Activated CD4-positive, alpha-beta T cell treated with anti-CD3 and anti-CD28 coated beads for 4 hours (primary cell): ENCODE measurements at places on chromosomes 6 and 20.

DNA sequence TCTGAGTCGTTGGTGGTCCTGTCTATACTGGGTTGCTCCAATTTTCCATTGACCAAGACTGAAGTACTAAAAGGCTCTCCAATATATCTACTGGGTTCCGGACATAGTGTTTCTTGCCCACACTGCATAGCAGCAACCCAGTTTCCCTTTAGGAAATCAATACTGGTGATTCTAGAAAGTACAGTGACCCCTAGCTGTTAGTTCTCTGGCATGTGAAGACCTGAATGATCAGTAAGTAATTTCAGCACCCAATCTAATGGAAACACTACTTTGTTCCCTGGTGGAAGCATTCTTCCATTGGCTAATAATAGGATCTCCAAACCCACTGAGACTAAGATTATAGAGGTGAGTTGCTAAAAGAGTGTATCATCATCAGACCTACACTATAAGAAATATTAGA, 40.8 kb upstream of the STMND1 start:
- DNase-seq, result no peak

DNA sequence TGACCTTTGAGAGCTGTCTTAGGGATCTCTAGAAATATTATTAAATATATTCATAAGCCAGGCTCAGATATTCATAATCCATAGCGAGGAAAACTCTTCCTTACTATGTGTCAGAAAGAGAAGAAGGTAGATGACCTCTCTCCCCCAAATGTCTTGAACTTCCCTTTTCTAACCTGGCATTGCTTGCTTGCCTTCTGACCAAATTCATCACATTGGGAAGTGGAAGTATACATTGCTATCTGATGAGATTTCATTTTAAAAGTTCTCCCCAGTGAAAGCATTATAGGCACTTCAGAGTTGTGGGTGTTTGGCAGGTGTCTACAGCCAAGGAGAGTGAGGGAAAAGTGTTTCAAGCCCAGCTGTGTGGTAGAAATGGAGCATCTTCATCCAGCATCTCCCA, 197.3 kb downstream of the ZFAND3 start:
- no peak for DNase-seq

DNA sequence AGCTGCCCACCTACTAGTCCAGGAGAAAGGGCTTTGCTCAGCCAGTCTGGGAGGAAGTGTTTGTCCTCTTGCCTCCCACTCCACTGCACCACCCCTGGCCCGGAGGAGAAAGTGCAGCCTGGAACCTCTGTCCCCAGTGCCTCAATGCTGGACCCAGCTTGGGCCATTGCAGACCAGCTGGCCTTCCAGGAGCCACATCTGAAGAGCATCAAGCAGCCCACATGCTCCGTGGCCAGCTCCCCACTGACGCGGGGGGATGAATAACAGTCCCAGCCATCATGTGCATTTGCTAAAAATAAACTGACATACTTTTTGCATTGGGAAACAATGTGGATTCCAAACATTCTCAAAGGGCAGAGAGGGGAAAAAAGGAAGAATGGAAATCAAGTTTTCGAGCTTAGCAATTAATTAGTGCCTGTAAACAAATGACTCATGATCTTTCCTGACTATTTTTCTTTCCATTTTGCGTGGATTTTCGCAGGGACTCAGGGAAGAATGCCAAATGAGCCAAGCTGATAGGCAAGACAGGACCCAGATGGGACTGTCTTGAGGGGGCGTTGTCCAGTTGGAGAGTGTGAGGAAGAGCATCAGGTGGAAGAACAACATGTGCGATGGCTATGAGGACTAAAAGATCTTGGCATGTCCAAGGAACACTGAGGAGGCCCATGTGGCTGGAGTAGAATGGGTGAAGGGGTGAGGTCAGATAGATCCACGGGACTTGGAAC, 34.1 kb downstream of the CEBPB start:
- no peak for DNase-seq

DNA sequence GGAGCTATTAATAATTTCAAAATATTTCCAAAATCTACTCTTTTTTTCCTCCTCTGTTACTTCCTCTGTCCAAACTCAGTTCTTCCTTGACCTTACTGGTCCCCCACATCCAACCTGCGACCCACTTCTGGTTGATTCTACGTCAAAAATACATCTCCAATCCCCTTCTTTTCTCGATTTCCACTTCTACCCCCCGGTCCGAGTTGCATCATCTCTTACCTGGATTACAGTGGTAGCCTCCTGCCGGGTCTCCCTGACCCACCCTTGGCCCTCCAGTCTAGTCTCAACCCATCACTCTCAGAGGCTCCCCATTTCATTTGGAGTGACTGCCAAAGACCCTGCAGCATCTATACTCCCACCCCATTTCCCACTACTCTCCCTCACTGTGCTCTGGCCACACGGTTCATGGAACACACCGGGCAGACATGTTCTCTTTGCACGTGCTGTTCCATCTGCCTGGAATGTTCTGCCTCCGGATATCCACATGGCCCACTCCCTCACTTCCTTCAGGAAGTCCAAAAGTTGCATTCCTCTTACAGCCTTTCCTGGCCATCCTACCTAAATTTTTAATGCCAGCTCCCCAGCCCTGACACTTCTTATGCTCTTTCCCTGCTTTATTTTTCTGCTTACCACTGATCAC, 6.1 kb upstream of the CCND3 start:
- DNase-seq, result no peak
